ENCODE measurements at places on chromosomes 4 and X.

GRCh38 chr4:151581570-151581969 is 172.6 kb downstream of the FHIP1A start:
- no peak for DNase-seq

GRCh38 chrX:154967603-154968002 is 54.9 kb downstream of the F8 start:
- DNase-seq: no peak

DNA sequence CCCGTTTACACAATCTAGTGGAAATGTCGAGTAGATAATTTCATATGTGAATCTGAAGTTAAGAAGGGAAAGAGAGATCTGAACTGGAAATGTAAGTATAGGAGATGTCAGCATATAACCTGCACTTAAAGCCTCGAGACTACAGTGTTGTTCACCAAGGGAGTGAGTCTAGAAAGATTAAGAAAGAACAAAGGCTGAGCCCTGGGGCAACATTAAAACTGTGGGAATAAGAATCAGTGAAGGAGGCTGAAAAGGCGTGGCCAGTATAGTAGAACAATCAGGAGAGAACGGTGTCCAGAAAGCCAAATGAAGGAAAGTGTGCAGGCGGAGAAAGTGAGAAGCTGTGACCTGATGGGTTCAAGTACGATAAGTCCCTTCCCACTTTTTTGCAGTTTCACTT is 118.8 kb upstream of the TENM3 start:
- DNase-seq: no peak

DNA sequence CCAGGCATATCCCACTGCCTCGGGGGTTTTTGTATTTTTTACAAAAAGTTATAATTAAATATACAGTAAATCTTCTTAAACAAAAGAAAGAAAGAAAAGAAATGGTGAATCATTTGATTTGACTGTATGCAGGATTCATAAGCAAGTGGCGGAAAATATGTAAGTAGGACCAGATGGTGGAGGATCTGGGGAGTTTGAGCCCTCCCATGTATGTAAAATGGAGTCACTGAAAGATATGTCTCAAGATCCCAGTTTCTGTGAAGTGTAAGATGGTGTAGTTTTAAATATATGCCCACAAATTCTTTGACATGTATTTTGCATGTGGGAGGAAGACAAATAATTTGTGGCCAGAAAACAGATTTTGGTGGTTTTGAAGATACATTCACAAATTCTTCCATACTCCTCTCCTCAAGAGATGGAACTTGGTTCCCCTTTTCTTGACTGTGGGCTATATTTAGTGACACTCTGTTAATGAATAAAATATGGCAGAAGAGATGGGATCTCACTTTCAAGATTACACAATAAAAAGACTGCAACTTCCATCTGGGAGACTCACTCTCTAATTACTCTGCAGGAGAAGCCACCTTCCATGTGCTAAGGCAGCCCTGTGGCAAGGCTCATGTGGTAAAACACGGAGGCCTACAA is 133.6 kb upstream of the S100G start:
- DNase-seq: no peak

GRCh38 chr4:153265306-153266047 is 61.2 kb downstream of the TRIM2 start:
- DNase-seq: no peak

DNA sequence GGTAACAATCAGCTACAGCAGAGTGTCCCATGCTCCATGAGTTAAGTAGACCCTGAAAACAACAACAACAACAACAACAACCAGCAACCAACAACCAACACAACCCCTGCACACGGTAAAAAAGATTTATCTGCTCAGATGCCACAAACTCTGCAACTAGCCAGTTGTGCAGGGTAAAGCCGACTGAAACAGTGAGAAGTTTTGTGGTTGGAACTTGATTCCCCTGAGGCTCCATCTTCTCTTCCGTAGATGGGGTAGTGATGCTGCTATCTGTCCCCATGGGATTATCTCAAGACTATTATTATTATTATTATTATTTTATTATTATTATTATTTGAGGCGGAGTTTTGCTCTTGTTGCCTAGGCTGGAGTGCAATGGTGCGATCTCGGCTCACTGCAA is 50.6 kb upstream of the RAPGEF2 start:
- DNase-seq: no peak

GRCh38 chrX:152575331-152575730 is 62.4 kb upstream of the GABRQ start:
- DNase-seq: no peak

GRCh38 chrX:119565107-119565663 is at the start of gene STEEP1:
Gene STEEP1, minus strand, starts transcription at chrX:119565409. Its CDS starts 54 bp downstream, at chrX:119565355.
- DNase-seq: peak; percentile 37

All from nucleus accumbens (tissue), 56 donors.